ENCODE measurements at places on chromosomes 13 and 19.

DNA sequence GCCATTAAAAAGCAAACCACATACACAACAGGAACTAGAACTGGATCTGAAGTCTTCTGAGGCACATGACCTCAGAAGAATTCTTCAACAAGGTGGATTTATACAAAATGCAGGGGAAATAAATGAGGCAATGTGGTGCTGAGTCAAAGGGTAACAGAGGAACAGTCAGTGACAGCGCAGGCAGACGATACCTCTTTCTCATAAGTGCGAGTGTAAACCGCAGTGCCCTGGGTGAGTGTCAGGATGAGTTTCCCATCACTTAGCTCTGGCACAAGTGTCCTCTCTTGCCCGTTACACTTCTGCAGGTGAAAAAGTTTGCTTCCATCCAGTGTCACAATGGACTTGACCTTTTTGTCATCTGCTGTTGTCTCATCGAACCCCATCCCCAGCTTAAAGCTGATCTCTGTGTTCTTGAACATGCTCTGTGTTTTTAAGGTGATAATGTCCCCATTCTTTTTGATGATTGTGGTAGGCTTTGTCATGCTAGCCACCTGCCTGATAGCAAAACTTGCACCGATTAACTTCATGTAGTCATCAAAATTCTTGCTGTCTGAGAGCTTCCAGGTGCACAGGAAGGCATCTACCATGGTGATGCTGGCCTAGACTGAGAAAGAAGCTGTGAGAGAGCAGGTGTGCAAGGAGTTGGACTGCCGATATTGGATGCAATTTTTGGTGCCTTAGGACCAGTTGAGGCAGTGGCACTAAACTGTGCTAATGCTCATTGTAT, 97.3 kb downstream of the AKAP11 start:
- DNase-seq, result no peak
- H3K27me3 ChIP-seq, result no peaks in the 10 kb centered on the region

DNA sequence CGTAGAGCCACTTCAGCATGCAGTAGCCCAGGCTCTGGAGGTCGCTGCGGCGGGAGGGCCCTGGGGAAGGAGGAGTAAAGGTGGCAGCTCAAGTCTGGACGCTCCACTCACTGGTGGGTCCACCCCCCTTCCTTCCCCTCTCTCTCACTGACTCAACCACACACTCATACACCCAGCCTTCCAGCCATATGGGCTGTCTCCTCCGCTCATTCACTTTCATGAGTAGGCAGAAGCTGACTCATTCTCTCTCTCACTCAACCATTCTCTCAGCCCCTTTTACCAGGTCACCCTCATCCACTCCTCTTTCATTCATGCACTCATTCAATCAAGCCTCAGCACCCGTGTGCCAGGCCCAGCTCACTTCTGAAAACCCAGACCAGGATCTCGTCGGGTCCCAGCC, 27.5 kb upstream of the SIGLEC11 start:
- no peak for DNase-seq
- no peaks in the 10 kb centered on the region for H3K36me3 ChIP-seq
- H3K27ac ChIP-seq, result no peak overlapping the region
- H3K4me1 ChIP-seq, result no peaks in the 10 kb centered on the region
- H3K27me3 ChIP-seq, result no peaks in the 10 kb centered on the region

GRCh38 chr19:46764817-46765291, 18.6 kb upstream of the STRN4 start:
- H3K27ac ChIP-seq, result no peak overlapping the region
- no peak overlapping the region for H3K4me3 ChIP-seq
- no peaks in the 10 kb centered on the region for H3K36me3 ChIP-seq
- peak; percentile 70 for DNase-seq

GRCh38 chr19:43450545-43450997, 14.8 kb downstream of the LYPD3 start:
- no peaks in the 10 kb centered on the region for H3K27me3 ChIP-seq
- no peak overlapping the region for H3K27ac ChIP-seq
- H3K4me3 ChIP-seq, result no peak overlapping the region
- H3K36me3 ChIP-seq, result no peaks in the 10 kb centered on the region

GRCh38 chr13:31321457-31321856, 121.7 kb downstream of the B3GLCT start:
- no peak for DNase-seq
- no peaks in the 10 kb centered on the region for H3K36me3 ChIP-seq
- H3K4me3 ChIP-seq, result no peak overlapping the region
- no peaks in the 10 kb centered on the region for H3K4me1 ChIP-seq

DNA sequence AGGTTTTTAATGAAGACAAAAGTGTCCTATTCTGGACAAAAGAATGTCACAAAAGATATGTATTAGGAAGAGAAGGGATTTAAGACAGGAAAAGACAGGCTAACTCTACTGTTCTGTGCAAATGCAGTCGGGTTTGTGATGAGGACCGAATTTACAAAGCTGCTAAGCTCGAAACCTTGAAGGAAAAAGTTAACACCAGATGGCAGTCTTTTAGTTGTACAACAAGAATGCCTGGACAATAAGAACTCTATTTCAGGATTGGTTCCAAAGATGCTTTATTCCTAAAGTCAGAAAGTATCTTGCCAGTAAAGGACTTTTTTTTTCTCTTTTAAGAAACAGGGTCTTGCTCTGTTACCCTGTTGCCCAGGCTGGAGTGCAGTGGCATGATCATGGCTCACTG, 51.1 kb downstream of the HS6ST3 start:
- peaks cover 13% of the 10 kb centered on the region for H3K4me1 ChIP-seq
- H3K27me3 ChIP-seq, result no peaks in the 10 kb centered on the region
- no peak overlapping the region for H3K27ac ChIP-seq
- H3K36me3 ChIP-seq, result no peaks in the 10 kb centered on the region
- no peak overlapping the region for H3K4me3 ChIP-seq
- no peak for DNase-seq

- peaks cover 19% of the 10 kb centered on the region for H3K36me3 ChIP-seq
- peak overlapping the region; percentile 38 for H3K27ac ChIP-seq
- peak overlapping the region; percentile 37 for H3K4me3 ChIP-seq
- H3K27me3 ChIP-seq, result no peaks in the 10 kb centered on the region
These were observed 585 bp downstream of the MAP1S start for GRCh38 chr19:17719730-17720400.

- H3K27ac ChIP-seq, result no peak overlapping the region
- DNase-seq, result peak; percentile 59
- H3K4me1 ChIP-seq, result peaks cover 14% of the 10 kb centered on the region
- no peaks in the 10 kb centered on the region for H3K36me3 ChIP-seq
These were observed 23.5 kb downstream of the KCTD15 start for GRCh38 chr19:33819880-33820781.

DNA sequence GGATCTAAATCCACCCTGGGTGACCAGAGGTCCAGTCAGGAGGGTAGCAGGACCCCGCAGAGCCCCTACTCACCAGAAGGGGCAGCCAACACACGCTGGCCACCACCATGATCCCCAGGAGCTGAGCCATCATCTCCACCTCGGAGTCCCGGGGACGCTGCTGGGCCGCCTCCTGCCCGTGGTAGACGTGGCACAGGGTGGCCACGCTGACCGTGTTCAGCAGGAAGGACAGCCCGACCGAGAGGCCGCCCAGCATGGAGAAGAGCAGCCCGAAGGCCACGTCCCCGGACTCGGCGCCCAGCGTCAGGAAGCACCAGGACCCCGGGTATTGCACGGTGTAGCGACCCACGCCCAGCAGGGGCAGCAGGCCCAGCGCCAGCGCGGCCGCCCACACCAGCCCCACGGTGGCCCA, 6.9 kb downstream of the TBXA2R start:
- DNase-seq, result no peak
- no peaks in the 10 kb centered on the region for H3K36me3 ChIP-seq
- no peak overlapping the region for H3K4me3 ChIP-seq
- no peak overlapping the region for H3K27ac ChIP-seq
- H3K4me1 ChIP-seq, result peaks cover 16% of the 10 kb centered on the region

DNA sequence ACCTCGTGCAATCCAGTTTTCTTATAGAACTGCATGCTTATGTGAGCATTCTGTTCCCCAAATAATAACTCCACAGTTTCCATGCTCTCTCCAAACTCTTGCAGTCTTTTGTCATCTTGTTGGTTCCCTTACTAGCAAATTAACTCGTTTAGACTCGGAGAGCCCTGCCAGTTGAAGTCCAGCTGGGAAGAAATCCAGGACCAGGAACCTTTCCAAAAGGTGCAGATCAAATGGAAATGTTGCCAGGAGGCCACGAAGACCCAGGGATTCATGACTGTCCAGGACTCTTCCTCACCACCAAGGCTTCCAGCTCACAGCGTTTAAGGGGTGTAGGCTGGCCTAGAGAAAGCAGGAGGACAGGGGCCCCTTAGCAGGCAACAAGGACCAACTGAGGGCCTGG, 2.1 kb upstream of the TDRD12 start:
- H3K4me3 ChIP-seq, result no peak overlapping the region
- H3K27ac ChIP-seq, result no peak overlapping the region
- no peaks in the 10 kb centered on the region for H3K4me1 ChIP-seq
- no peaks in the 10 kb centered on the region for H3K27me3 ChIP-seq

DNA sequence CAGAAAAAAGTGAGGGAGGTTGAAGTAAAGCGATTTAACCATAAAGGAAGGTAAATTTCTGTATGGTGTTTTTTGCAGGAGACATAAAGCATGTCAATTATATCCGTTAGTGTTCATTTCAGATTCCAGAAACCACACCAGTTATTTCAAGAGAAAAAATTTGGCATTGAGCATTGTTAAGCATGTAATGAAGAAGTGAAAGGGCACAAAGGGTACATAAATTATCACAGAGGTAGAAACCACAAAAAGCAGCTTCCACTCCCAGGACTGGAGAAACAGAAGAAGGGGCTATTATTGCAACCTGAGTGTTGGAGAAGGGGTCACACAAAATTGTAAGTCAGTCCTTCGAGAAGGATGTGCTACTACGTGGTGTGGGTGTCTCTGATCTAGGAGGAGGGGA, 72.2 kb upstream of the DACH1 start:
- H3K27me3 ChIP-seq, result no peaks in the 10 kb centered on the region
- no peak for DNase-seq
- no peaks in the 10 kb centered on the region for H3K36me3 ChIP-seq

DNA sequence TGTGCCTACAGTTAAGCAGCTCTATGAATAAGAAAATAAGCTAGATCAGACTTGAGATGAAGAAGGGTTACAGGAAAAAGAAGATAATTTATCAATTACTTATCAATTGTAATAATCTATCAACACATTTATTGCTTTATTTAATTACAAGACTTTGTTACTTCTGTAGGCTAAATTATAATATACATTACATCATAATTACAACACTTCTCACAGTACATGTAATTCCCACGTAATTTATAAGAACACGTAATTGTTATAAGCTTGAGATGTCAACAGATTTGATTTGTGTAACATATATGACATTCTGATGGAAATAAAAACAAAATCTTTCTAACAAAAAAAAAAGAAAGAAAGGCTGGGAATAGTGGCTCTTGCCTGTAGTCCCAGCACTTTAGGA, 36.8 kb downstream of the NEK5 start:
- H3K4me3 ChIP-seq, result no peak overlapping the region
- no peaks in the 10 kb centered on the region for H3K36me3 ChIP-seq
- H3K27me3 ChIP-seq, result no peaks in the 10 kb centered on the region
- no peak overlapping the region for H3K27ac ChIP-seq

DNA sequence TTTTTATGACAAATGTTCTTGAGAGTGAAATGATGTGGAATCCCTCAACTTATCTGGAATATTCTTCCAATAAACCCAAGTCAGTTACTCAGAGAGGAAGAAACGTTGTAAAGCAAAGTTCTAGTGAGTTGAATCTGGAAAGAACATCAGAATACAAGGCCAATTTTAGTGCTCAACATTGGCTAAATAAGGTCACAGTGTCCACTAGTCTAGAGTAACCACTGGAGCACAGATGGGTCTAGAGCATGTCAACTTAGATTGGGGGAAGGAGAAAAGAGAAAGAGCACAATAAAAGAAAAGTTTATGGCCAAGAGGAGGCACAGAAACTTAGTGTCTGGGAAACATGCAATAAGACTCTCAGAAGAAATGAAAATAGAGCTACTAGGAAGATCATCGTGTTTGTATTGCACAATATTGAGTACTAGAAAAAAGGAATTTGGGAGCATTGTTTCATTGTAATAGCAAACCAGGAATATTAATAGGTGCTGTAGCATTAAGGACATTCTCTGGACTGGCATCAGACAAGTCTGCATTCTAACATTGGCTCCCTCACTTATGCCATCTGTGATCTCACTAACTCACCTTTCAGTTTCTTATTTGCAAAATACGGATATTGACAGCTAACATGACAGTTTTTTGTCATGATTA, 1318.5 kb downstream of the PCDH9 start:
- DNase-seq, result no peak
- no peaks in the 10 kb centered on the region for H3K4me1 ChIP-seq
- H3K36me3 ChIP-seq, result no peaks in the 10 kb centered on the region
- H3K4me3 ChIP-seq, result no peak overlapping the region
- H3K27ac ChIP-seq, result no peak overlapping the region
- no peaks in the 10 kb centered on the region for H3K27me3 ChIP-seq

- no peak overlapping the region for H3K27ac ChIP-seq
- no peaks in the 10 kb centered on the region for H3K36me3 ChIP-seq
- H3K27me3 ChIP-seq, result no peaks in the 10 kb centered on the region
- no peak for DNase-seq
- no peaks in the 10 kb centered on the region for H3K4me1 ChIP-seq
These were observed 766.4 kb downstream of the GPC5 start for GRCh38 chr13:92164822-92165221.

- H3K4me1 ChIP-seq, result no peaks in the 10 kb centered on the region
- DNase-seq, result no peak
- no peak overlapping the region for H3K4me3 ChIP-seq
- no peak overlapping the region for H3K27ac ChIP-seq
These were observed 9.3 kb downstream of the ZNF780A start for GRCh38 chr19:40081411-40081810.

DNA sequence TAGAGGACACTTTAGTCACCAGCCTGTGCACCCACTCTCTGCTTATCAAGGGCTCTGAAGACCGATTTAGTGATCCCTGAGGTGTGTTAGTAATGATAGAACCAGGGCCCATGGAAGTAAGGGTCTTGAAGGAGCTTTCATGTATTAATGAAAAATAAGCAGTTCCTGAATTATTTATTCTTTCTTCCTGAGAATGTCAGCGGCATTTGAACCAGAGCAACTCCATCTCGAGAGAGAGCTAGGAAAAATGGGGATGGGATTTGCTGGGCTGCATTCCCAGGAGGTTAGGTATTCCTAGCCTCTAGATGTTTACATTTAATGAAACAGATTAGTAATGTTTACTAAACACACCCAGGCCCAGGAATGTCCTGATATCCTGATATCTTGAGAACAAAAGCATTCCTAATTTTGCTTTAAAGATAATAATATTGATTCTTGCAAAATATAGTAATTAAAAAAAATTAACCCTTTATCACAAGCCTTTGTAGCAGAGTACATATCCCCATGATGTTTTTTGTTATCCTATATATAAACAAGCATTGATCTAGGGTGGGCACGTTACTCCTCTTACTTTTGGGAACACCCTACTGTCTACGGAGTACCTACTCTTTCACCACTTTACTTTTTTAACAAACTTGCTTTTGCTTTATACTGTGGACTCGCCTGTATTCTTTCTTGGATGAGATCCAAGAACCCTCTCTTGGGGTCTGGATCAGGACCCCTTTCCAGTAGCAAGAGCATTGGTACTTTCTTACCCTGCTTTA, 63.1 kb downstream of the COG3 start:
- no peaks in the 10 kb centered on the region for H3K36me3 ChIP-seq
- no peak overlapping the region for H3K27ac ChIP-seq
- no peaks in the 10 kb centered on the region for H3K27me3 ChIP-seq
- H3K4me1 ChIP-seq, result no peaks in the 10 kb centered on the region
- no peak for DNase-seq

GRCh38 chr13:36282821-36283432, 14.7 kb downstream of the CCDC169 start:
- no peaks in the 10 kb centered on the region for H3K27me3 ChIP-seq
- no peak overlapping the region for H3K4me3 ChIP-seq
- DNase-seq, result no peak
- H3K36me3 ChIP-seq, result no peaks in the 10 kb centered on the region
- no peaks in the 10 kb centered on the region for H3K4me1 ChIP-seq

GRCh38 chr13:45219123-45219891, 18.5 kb upstream of the KCTD4 start:
- H3K27me3 ChIP-seq, result no peaks in the 10 kb centered on the region
- H3K36me3 ChIP-seq, result no peaks in the 10 kb centered on the region
- H3K27ac ChIP-seq, result peak overlapping the region; percentile 41
- peaks cover 4% of the 10 kb centered on the region for H3K4me1 ChIP-seq

Data from adrenal gland (tissue), 19 donors.